ENCODE measurements at places on chromosomes 7 and 10.

GRCh38 chr10:99920901-99921300 lies 88.8 kb downstream of the DNMBP start:
- DNase-seq = no peak

GRCh38 chr10:132233501-132234085 lies 46.8 kb downstream of the DPYSL4 start:
- no peak for DNase-seq

GRCh38 chr10:99534939-99535763 lies 2.4 kb downstream of the NKX2-3 start:
- DNase-seq = no peak

- no peak for DNase-seq
Measured at GRCh38 chr7:114660126-114660486, 245.5 kb downstream of the FOXP2 start.

DNA sequence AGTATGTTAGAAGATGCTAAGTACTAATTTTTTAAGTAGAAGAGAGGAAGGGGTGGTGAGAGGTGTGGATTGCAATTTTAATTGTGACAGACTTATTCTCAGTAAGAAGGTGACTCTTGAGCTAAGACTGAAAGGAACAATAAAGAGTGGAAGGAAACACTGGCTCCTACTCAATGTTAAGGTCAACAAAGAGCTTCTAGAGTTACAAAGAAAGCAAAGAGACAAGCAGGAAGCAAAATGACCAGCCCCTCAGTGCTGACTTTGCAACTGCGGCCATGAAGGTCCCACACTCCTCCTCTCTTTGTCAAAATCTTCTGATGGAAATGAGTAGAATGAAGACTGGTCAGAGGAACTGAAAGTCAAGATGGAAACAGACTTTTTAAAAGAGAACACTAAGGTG lies 79.9 kb upstream of the FOXI2 start:
- no peak for DNase-seq

DNA sequence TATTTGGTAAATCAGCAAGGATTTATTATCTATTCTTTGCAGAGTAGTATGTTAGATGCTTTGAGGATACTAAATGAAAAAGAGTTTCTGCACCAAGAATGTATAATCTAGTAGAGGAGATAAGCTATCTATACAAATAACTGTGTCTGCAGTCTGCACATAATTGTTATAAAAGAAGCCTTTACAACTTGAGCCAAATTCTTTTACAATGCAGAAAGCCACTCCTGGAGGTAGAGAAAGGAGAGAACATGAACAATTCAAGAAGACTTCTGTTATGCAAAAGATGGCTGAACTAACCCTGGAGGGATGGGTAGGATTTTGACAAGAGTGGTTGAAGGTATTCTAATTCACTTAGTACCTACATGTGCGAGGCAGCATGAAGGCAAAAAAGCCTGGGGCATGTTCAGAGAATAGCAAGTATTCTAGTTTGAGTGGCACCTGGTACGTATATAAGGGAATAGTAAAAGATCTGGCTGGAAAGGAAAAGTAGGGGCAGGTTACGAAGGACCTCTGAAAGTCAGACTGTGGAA lies 251.1 kb upstream of the KAT6B start:
- no peak for DNase-seq

DNA sequence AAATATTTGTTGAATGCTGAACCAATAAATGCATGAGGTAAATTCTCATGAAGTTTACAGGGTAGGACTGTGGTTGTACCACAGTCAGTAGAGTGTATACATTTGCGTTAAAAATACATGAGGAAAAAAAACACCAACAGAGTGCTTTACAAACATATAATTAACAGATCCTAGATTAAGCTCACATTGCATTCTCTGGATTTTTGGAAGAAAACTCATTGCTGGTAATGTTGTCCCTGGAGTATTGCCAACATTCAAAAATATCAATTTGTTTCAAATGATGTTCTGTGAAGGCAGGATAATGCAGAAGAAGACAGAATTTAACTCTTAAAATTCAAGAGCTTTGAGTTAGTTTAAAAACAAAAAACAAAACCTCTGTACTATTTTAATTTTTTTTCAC lies 95.5 kb downstream of the MBL2 start:
- DNase-seq = no peak

GRCh38 chr7:83799333-83799732 lies 150.4 kb upstream of the SEMA3E start:
- no peak for DNase-seq

- peak; percentile 6 for DNase-seq
Measured at GRCh38 chr7:92831716-92832533, 4.4 kb downstream of the CDK6 start.

- no peak for DNase-seq
Measured at GRCh38 chr10:63713191-63714144, 192.3 kb downstream of the REEP3 start.

DNA sequence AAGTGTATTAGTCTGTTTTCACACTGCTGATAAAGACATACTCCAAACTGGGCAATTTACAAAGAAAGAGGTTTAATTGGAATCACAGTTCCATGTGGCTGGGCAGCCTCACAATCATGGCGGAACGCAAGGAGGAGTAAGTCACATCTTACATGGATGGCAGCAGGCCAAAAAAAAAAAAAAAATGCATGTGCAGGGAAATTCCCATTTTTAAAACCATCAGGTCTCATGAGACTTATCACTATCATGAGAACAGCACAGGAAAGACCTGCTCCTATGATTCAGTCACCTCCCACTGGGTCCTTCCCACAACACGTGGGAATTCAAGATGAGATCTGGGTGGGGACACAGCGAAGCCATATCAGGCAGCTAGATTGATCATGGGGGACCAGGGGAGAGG lies 136.8 kb downstream of the EXOC4 start:
- no peak for DNase-seq

Measured in HTR-8/SVneo (cell line).